ENCODE measurements at places on chromosomes 3 and 15.
A peak's percentile ranks its signal among the peaks of the same experiment; 100 is the strongest.

GRCh38 chr15:62909257-62909656 lies 133.3 kb upstream of the TPM1 start:
- no peak for DNase-seq

DNA sequence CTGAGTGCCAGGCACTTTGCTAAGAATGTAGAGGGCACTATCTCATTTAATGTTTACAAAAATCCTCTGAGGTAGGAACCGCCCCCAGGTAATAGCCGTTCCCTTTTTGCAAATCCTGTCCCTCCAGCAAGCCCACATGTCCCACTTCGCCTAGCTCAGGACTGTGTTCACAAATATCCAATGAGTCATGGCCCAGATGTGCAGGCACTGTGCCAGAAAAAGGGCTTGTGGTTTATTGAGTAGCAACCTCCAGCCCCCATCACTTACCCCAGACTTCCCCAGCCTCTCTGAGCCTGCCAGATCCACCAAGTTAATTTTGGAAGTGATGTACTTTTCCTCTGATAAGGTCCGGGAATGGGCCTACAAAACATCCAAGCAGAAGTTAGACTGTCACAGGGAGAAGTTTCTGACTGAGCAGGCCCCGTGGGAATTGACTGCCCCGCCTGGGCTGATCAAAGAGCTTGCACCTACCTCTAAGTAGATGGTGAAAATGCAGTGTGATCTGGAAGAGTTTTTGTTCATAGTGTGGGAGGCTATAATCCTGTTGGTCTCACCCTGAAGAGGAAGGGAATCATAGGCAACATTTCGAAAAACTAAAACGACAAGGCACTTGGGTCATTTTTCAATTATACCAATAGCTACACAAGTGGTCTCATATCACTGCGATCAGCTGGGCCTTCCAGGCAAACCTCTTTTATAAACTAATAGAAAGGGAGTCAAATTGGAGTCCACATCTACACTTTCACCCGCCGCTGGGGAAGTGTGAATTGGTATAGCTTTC lies 15.7 kb downstream of the KIF9 start:
- DNase-seq, result peak; percentile 76

GRCh38 chr15:42427429-42428223 lies 63.3 kb downstream of the ZNF106 start:
- no peak for DNase-seq

DNA sequence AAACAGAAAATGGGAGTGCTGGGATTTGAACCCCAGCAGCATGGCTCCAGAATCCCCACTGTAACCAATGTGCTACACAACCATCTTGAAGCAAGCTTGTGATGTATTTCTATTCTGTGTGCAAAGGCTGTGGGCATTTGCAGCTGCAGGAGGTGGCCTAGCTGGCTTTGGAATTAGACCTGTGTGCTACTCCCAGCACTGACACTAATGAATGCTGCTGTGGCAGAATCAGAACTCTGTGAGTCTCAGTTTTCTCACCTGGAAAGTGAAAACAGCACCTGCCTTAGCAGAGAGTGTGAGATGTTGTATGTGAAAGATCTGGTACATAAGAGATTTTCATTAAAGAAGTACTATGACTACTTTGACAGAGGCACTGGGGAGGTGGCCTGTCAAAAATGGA lies 21.5 kb upstream of the SMAD6 start:
- DNase-seq, result peak; percentile 53

DNA sequence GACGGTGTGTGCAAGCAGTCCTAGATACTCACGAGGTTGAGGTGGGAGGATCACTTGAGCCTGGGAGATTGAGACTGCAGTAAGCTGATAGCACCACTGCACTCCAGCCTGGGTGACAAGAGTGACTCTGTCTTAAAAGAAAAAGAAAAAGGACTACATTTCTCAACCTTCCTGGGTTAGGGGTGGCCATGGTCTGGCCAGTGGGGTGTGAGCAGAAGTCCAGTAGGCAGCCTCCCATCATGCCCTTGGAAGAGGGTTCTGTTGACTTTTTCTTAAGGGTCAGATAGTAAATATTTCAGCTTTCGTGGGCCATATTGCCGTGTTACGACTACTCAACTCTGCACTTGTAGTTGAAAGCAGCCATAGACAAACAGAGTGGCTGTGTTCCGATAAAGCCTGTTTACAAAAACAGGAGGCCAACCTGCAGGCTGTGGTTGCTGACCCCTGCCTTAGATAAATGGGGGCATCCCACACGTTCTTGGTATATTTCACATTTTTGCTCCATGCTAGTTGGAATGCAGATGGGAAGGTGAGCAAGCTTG lies 31.0 kb upstream of the PDE8A start:
- DNase-seq, result peak; percentile 36

DNA sequence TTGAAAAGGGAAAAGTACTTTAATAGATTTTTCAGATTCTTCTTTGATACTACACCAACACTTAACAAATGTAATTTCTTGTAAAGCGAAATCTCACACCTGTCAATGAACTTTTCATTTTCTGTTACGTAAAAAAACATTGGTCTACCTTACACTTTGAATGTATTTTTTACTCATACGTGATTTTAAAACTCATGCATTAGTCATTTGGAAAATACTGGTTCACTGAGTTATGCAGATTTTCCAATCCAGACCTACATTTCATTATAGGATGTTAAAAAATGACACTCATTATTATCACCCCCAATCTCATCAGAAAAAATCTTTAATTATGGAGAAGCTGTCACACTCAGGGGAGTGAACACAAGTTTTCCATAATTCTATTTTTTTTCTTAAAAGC lies 14.7 kb downstream of the VPS39 start:
- no peak for DNase-seq

- DNase-seq, result no peak
Measured at GRCh38 chr15:76321602-76322001, 10.3 kb upstream of the ETFA start.

GRCh38 chr15:85427286-85428028 lies 47.1 kb downstream of the AKAP13 start:
- no peak for DNase-seq

GRCh38 chr15:90931828-90932659 lies at the start of gene HDDC3:
TSS of gene HDDC3 (minus strand) at chr15:90932549. CDS start at chr15:90932540, 9 bp downstream.
- DNase-seq, result peak; percentile 95

DNA sequence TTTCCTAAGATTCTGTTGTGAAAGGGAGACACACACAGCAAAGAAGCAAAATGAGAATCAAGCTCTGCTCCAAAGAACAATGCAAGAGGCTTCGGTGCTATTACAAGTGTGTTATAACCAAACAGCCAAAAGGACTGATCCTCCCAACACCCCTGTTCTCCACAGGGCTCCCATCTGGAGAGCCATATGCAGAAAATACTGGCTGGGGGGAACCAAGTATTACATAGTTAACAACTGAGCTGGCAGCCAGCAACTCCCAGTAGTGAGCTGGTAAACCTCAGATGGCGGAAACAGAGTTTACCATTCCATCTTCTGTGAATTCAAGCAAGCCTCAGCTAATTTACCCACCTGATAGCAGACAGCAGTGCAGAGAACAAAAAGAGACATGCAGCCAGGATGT lies 156.4 kb downstream of the NTRK3 start:
- no peak for DNase-seq

- no peak for DNase-seq
Measured at GRCh38 chr15:62791694-62792093, 250.9 kb upstream of the TPM1 start.

- DNase-seq, result no peak
Measured at GRCh38 chr3:139317660-139318430, 26.0 kb upstream of the MRPS22 start.

DNA sequence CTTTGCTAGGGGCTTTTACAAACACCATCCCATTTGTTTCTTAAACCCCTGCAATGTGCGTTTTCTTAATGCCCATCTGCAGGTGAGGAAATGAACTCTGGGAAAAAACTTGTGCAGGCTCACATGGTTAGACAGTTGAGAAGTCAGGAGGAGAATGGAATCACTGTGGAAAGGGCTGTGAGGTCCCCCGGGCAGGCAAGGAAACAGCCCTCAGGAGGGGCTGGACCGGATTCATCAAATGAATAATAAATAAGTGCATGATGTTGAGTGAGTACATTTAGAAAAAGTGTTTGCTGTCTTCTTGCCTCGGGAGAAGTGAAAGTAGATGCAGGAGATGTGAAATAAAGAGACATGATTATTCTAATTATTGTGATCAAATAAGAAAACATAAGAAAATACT lies 76.6 kb downstream of the PGPEP1L start:
- DNase-seq, result no peak

DNA sequence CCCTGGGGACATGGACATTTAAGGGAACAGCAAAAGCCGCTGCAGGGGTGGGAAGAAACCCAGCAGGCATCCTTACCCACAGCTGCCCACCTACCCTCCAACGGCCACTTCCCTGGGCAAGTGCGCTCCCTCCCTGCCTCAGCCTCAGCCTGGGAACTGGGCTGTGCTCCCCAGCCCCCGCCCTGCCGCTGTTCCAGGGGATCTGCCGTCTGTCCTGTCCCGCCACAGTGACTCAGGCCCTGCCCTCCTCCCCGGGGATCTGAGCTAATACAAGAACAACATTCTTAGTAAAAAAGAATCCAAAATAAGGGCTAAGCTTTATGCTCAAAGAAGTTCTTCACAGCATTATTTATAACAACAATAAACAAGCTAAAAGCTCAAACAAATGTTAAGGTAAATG lies 7.4 kb upstream of the IQSEC1 start:
- DNase-seq, result no peak

GRCh38 chr15:28911310-28911931 lies 25.6 kb downstream of the APBA2 start:
- DNase-seq, result peak; percentile 81

DNA sequence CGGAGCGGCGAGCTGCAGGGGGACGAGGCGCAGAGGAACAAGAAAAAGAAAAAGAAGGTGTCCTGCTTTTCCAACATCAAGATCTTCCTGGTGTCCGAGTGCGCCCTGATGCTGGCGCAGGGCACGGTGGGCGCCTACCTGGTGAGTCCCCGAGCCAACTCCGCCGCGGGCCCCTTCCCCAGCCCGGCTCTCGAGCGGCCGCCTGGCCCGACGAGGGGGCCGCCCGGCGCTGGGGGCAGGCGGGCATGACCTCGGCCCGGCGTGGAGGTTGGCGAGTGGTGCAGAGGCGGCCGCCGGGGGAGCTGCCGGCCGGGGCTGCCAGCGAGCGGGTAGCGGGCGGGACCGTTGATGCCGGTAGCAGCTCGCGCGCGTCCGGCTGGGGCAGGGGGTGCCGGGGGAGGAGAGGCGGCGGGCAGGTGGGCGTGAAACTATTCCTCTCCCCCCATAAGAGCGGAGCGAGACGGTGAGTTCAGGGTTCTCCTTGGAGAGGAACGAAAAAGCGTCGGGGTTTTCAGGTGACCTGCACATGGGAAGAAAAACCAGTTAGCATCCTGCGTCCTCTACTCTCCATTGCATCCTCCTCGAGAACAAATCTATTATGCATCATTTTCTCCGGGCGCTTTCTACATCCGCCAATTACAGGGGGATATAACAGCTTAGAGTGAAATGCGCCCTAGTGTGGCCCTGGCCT lies 585 bp downstream of the SLCO3A1 start:
- peak; percentile 35 for DNase-seq

GRCh38 chr3:154428286-154429206 lies 1.4 kb downstream of the GPR149 start:
- DNase-seq, result no peak

DNA sequence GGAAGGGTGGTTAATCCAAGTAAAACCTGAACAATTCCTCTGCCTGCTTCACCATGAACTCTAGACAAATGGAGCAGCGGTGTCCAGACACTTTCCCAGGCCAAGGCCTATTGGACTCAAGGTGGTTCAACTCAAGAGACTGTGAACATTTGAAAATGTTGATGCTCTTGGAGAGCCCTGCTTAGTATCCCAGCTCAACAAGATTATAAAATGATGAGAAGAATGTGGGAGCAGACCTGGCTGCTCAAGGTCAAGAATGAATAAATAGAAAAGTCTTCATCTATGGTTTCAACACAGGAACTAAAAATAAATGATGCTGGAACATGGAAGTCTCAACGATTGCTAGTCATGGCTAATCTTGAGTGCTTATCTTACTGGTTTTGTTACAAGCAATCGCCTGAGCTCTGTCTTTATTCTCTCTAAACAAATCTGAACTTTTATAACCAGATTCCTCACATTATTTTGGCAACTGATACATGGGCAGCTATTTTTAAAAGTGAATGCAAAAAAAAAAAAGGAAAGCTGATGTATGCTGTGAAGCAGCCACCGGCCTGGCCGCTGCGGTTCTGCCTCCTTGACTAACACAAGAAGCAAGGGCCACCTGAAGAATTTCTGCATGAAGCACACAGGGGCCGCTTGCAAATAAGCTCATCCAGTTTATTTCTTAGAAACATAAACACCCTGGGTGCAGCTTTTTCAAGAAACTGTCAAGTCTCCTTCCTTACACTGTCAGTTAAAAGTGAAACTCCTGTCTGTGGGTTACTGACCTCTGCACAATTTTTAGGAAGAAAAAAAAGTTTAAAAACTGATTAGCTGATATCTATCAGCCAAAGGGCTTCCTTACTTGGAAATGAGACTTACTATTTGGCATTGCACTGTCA lies 120.1 kb upstream of the ARHGEF3 start:
- no peak for DNase-seq

GRCh38 chr3:37481982-37482381 lies 307.6 kb upstream of the LRRFIP2 start:
- no peak for DNase-seq

- no peak for DNase-seq
Measured at GRCh38 chr3:195566797-195567196, 16.9 kb downstream of the APOD start.

- DNase-seq, result no peak
Measured at GRCh38 chr15:49868348-49868747, 247.5 kb downstream of the DTWD1 start.

DNA sequence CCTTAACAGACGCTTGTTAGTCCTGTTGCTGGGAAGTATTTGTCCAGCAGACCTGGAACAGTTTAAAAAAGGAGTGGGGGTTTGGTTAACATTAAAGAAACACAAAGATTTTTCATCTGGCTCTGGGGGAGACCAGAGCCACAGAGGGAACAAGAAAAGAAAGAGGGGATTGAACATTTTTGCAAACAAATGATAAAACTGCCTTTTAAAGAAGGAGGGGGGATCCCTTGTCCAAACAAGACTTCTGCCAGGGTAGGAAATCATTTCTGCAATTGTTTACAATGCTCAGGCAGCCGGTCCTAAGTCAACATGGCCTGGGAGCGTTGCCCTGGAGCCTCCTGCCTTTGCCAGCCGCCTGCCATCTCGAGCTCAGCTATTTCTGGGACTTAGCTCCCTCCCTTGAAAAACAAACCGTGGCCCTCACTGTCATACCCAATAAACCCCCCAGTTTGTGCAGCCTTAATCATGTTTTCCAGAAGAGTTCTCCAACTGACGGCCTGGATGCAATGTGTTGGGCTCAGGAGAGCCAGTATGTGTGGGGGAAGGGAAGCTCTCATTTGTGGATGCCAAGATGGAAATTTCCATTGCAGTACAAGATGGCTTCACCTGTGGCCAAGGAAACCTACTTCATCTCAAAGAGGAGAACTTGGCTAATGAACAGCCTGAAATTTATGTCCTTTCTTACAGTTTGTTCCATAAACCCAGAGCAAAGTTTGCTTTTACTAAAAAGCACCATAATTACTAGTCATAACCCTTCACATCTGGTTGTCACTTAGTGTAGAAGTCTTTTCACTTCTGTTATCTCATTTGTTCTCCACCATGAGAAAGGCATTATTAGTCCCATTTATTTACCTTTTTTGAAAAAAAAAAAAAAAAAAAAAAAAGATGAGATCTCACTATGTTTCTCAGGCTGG lies 75.9 kb upstream of the RNU6-1 start:
- no peak for DNase-seq

- DNase-seq, result no peak
Measured at GRCh38 chr3:49013113-49013737, 5.2 kb downstream of the DALRD3 start.

Measured in erythroblast (primary cell).